ENCODE measurements at places on chromosomes 5 and 9.

- no peak overlapping the region for H3K27ac ChIP-seq
- no peak overlapping the region for H3K4me3 ChIP-seq
- H3K27me3 ChIP-seq, result no peaks in the 10 kb centered on the region
- H3K36me3 ChIP-seq, result no peaks in the 10 kb centered on the region
Observed at GRCh38 chr9:121451586-121451985, 48.1 kb downstream of the GGTA1 start.

DNA sequence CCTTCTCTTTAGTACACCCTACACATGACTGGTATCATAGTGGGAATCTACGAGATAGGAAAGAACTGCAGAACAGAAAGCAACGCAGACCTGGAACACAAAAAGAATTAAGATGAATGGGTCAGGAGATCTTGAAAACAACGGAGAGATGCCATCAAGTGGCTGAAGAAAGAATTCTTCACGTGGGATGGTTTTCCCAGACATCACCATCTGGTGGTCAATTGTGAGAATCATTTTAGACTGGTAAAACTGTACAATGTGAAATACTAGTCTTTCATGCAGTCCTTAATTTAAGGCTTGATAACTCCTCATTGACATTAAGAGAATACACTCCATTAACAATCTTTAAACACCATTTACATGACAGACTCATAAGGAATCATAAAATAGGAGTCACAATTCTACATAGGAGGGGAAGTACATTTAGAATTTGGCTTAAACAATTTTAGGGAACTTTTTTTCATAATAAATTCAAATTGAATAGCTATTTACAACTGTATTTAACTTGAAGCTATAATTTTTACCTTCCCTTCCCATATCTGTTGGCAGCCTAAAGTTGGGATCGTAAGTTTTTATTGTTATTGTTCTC is 128.4 kb upstream of the TRPM3 start:
- no peaks in the 10 kb centered on the region for H3K27me3 ChIP-seq
- no peaks in the 10 kb centered on the region for H3K4me1 ChIP-seq
- no peak overlapping the region for H3K27ac ChIP-seq
- no peak for DNase-seq

GRCh38 chr9:133775951-133776905 is 38.1 kb upstream of the SARDH start:
- H3K4me1 ChIP-seq, result no peaks in the 10 kb centered on the region
- no peak overlapping the region for H3K4me3 ChIP-seq
- H3K27me3 ChIP-seq, result no peaks in the 10 kb centered on the region
- peaks cover 85% of the 10 kb centered on the region for H3K36me3 ChIP-seq
- no peak for DNase-seq

- DNase-seq, result no peak
- no peaks in the 10 kb centered on the region for H3K36me3 ChIP-seq
- H3K27me3 ChIP-seq, result no peaks in the 10 kb centered on the region
- no peaks in the 10 kb centered on the region for H3K4me1 ChIP-seq
- no peak overlapping the region for H3K27ac ChIP-seq
Observed at GRCh38 chr9:75369989-75370388, 281.7 kb downstream of the OSTF1 start.

DNA sequence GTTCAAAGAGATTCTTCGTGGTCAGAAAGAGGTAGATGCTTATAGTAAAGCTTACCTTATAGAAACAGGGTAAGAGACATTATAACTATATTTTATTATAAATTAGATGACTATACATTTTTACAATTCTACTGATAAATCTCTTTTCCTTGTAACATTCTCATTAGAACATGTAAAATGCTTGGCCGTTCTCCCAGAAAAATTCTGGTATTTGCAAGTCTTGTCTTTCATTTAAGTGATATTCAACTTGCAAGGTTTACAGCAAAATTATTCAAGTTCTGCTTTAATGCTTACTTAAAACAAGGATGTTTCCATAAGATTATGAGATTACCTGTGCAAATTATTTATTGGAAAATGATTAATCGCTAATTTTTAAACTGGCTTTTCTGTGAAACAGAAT is 41.3 kb upstream of the CDH18 start:
- H3K27ac ChIP-seq, result no peak overlapping the region
- no peak for DNase-seq
- no peaks in the 10 kb centered on the region for H3K27me3 ChIP-seq
- H3K36me3 ChIP-seq, result no peaks in the 10 kb centered on the region
- H3K4me1 ChIP-seq, result peaks cover 2% of the 10 kb centered on the region

GRCh38 chr9:97695995-97696802 is 941 bp downstream of the XPA start:
- H3K36me3 ChIP-seq, result peaks cover 27% of the 10 kb centered on the region
- peak overlapping the region; percentile 62 for H3K4me3 ChIP-seq
- H3K27ac ChIP-seq, result peak overlapping the region; percentile 56
- DNase-seq, result no peak

DNA sequence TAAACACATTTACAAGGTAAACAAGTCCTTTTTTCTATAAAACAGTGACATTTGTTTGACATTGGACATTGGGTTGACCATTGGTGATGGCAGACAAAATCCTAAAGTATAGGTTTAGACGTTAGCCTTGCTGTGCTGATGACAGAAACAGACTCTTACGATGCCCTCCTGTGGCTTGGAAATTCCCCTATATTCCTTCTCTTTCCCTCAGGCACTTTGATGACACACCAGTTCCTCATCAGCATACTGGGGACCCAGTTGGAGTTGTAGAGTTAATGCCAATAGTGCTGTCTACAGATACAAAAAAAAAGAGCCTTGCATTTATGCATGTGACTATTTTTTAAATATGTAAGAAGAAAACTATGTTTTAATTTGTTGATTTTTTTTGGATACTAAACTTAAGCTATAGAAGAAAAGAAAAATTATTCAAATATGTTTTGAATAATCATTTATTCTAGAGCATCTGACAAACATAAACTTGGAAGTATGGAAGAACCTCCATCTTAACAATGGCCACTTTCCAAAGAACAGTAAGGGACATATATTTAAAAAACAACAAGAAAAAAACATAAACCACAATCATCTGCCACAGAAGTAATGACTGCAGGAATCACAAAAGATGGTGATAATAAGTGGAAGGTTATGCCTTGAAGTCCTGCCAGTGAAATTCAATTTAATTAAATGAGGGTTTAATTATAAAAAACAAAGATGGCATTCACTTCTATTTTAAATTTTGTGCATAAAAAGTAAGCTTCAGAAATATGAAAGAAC is 75.6 kb upstream of the SNCAIP start:
- no peak overlapping the region for H3K4me3 ChIP-seq
- no peak overlapping the region for H3K27ac ChIP-seq
- DNase-seq, result no peak
- no peaks in the 10 kb centered on the region for H3K27me3 ChIP-seq
- no peaks in the 10 kb centered on the region for H3K36me3 ChIP-seq

DNA sequence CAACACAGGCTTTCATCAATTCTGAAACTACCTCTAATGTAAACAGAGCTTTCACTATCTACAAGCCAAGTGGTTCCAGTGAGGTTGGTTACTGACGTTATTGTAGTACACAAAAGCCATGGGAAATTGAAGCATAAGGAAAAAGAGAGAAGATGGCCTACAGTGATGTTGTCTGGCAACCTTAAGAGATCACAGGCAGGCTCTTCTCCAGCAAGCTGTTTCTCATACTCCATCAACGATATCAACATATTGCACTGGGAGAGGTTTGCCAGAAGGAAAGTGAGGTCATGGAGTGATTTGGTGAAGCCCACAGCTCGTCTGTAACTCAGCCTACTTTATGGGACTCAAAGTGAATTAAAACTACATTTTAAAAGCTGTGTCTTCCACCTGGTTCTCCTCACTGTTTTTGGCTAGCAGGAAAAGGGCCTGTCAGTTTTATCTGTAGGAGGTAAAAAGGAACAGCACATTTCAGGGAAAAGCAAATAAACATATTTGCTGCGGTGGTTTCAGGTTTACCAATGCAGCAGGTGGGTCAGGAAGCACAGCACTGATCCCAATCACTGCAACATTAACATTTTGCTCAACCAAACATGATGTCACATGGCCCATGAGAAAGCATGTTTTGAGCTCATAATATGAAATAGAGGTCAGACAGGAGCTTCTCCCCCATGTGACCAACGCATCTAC is 72.9 kb downstream of the ARSB start:
- no peaks in the 10 kb centered on the region for H3K27me3 ChIP-seq
- H3K4me1 ChIP-seq, result no peaks in the 10 kb centered on the region
- no peaks in the 10 kb centered on the region for H3K36me3 ChIP-seq
- DNase-seq, result no peak
- H3K27ac ChIP-seq, result no peak overlapping the region

GRCh38 chr9:114706711-114707110 is 24.7 kb upstream of the TEX48 start:
- DNase-seq, result no peak
- no peaks in the 10 kb centered on the region for H3K4me1 ChIP-seq
- no peak overlapping the region for H3K4me3 ChIP-seq
- H3K27me3 ChIP-seq, result no peaks in the 10 kb centered on the region

GRCh38 chr9:91092214-91092613 is 269.5 kb downstream of the AUH start:
- DNase-seq, result no peak
- H3K27me3 ChIP-seq, result no peaks in the 10 kb centered on the region
- H3K27ac ChIP-seq, result no peak overlapping the region

DNA sequence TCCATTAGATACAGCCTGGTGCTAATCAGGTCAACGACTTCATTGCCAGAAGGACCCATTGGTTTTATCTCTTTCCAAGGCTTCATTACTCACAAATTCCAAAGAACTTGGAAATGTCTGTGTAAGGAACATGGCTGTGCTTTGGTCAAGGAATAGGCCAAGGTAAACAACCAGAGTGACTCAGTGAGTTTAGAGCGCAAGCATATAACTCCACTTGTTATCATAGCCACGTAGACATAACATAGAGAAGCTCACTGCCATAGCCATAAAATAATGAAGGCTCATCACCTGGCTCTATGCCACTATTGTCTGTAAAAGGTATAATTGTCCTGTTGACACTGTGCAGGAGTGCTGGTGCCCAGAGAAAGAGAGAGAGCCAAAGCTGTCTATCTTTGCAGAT is 139.3 kb upstream of the PLCXD3 start:
- DNase-seq, result no peak
- no peak overlapping the region for H3K4me3 ChIP-seq
- no peak overlapping the region for H3K27ac ChIP-seq
- H3K27me3 ChIP-seq, result no peaks in the 10 kb centered on the region

GRCh38 chr5:31948006-31948405 is 226.1 kb downstream of the GOLPH3 start:
- H3K4me1 ChIP-seq, result peaks cover 14% of the 10 kb centered on the region
- H3K27ac ChIP-seq, result peak overlapping the region; percentile 43
- H3K36me3 ChIP-seq, result no peaks in the 10 kb centered on the region
- no peaks in the 10 kb centered on the region for H3K27me3 ChIP-seq
- no peak overlapping the region for H3K4me3 ChIP-seq

DNA sequence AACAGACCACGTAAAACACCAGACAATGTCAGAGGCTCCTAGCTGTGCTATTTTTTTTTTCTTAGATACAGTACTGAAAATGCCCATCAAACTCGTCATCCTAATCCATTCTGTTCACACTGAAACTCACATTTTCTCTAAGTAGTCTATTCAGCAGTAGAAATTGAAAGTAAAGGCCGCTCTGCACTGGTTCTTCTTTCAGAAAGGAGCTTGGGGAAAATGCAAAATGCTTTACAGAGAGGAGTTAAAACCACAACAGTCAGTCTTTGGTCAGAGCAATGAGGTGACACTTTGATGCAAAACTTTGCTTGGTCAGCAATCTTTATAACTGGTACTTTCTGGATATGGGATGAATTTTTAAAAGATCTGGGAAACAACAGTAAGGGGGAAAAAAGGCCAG is 43.8 kb upstream of the SUSD1 start:
- H3K4me3 ChIP-seq, result no peak overlapping the region
- DNase-seq, result no peak
- no peaks in the 10 kb centered on the region for H3K4me1 ChIP-seq

GRCh38 chr5:165504674-165505073 is 1999.3 kb downstream of the MAT2B start:
- H3K27me3 ChIP-seq, result peaks cover 14% of the 10 kb centered on the region
- H3K4me1 ChIP-seq, result no peaks in the 10 kb centered on the region
- H3K4me3 ChIP-seq, result no peak overlapping the region

- H3K4me1 ChIP-seq, result no peaks in the 10 kb centered on the region
- no peak overlapping the region for H3K4me3 ChIP-seq
- no peak overlapping the region for H3K27ac ChIP-seq
- H3K36me3 ChIP-seq, result no peaks in the 10 kb centered on the region
- DNase-seq, result no peak
- no peaks in the 10 kb centered on the region for H3K27me3 ChIP-seq
Observed at GRCh38 chr5:155368490-155368889, 354.9 kb downstream of the KIF4B start.

- H3K4me3 ChIP-seq, result no peak overlapping the region
- H3K36me3 ChIP-seq, result no peaks in the 10 kb centered on the region
- no peak overlapping the region for H3K27ac ChIP-seq
- H3K4me1 ChIP-seq, result peaks cover 15% of the 10 kb centered on the region
Observed at GRCh38 chr5:158064334-158065123, 205.6 kb upstream of the CLINT1 start.

DNA sequence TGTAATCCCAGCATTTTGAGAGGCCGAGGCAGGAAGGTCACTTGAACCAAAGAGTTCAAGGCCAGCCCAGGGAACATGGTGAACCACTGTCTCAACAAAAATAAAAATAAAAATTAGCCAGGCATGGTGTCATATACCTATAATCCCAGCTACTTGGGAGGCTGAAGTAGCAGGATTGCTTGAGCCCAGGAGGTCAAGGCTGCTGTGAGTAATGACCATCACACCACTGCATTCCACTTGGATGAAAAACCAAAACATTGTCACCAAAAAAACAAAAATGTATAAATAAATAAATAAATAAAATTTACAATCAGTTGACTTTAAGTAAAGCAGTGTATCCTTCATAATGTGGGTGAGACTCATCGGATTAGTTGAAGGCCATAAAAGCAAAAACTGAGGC is 541.4 kb downstream of the CSNK1G3 start:
- H3K27me3 ChIP-seq, result no peaks in the 10 kb centered on the region
- H3K36me3 ChIP-seq, result no peaks in the 10 kb centered on the region
- no peaks in the 10 kb centered on the region for H3K4me1 ChIP-seq
- DNase-seq, result no peak
- H3K4me3 ChIP-seq, result no peak overlapping the region
- no peak overlapping the region for H3K27ac ChIP-seq

GRCh38 chr9:76687861-76688391 is 76.3 kb upstream of the PCA3 start:
- DNase-seq, result peak; percentile 61
- peak overlapping the region; percentile 21 for H3K27ac ChIP-seq
- H3K4me1 ChIP-seq, result peaks cover 20% of the 10 kb centered on the region
- no peak overlapping the region for H3K4me3 ChIP-seq
- H3K36me3 ChIP-seq, result no peaks in the 10 kb centered on the region

GRCh38 chr5:31238497-31238896 is 45.0 kb downstream of the CDH6 start:
- H3K27ac ChIP-seq, result no peak overlapping the region
- H3K4me3 ChIP-seq, result no peak overlapping the region
- no peaks in the 10 kb centered on the region for H3K36me3 ChIP-seq
- no peaks in the 10 kb centered on the region for H3K4me1 ChIP-seq
- peaks cover 13% of the 10 kb centered on the region for H3K27me3 ChIP-seq

DNA sequence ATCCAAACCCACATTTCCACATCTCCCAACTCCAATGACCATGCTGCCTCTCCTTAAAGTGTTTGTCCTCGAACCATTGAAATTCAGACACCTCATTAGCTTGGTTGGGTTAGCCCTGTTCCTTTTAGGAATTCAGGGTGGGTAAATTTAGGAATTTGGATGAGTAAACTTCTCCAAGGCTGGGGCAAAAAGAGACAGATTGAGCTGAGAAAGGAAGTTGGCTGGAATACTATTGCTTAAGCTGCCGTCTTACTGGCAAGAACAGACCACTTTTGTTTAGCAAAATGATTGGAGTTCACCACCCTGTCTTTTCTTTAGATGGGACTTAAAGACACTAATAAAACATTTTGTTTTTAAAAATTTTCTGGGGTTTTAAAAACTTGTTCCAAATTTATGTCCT is 143.6 kb upstream of the GDNF start:
- DNase-seq, result no peak
- H3K4me3 ChIP-seq, result no peak overlapping the region
- no peak overlapping the region for H3K27ac ChIP-seq
- no peaks in the 10 kb centered on the region for H3K36me3 ChIP-seq
- H3K27me3 ChIP-seq, result peaks cover 10% of the 10 kb centered on the region
- no peaks in the 10 kb centered on the region for H3K4me1 ChIP-seq
